ENCODE measurements at places on chromosomes 11 and 22.

DNA sequence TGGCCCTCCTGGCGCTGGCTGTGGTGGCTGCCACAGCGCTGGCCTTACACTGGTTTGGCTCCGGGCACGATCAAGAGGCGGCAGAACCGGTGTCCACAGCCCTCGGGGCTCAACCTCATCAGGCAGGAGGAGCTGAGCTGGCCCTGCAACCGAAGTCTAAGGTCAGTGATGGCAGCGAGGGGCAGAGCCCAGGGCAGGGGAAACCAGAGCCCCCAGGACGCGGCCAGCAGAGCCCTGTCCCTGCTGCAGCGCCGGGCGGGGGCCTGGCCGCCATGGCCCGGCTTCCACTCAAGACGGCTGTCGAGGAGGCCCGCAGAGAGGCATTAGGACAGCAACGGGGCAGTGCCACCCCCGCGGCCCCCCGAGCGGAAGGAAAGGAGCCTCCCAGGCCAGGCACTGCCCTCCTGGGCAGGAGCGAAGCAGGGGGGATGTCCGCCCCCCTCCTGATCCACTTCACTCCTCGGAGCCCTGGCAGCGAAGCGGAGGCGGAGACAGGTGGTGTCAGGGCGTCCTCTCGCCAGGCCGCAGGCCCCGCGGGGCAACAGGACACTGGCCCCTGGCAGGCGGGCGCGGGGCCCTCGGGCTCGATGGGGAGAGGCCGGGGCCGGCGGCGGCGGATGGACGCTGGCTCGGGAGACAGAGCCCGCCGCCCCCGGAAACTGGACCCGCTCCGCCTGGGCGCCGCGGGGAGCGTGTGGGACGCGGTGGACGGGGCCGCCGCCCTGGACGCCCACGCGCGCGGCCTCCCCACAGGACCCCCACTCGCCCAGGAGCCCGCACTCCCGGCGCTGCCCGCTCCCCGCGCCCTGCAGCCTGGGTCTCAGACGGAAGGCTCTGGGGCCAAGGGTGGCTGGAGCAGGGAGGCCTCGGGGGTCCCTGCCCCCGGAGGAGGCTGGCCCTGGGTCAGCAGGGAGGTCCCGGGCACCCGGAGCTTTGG is 895 bp downstream of the KLHDC7B start:
- DNase-seq: no peak

GRCh38 chr22:39013942-39014722 is at the start of gene APOBEC3C:
Gene APOBEC3C, plus strand, starts transcription at chr22:39014257. Its CDS starts 106 bp downstream, at chr22:39014363.
- peak; percentile 66 for DNase-seq

DNA sequence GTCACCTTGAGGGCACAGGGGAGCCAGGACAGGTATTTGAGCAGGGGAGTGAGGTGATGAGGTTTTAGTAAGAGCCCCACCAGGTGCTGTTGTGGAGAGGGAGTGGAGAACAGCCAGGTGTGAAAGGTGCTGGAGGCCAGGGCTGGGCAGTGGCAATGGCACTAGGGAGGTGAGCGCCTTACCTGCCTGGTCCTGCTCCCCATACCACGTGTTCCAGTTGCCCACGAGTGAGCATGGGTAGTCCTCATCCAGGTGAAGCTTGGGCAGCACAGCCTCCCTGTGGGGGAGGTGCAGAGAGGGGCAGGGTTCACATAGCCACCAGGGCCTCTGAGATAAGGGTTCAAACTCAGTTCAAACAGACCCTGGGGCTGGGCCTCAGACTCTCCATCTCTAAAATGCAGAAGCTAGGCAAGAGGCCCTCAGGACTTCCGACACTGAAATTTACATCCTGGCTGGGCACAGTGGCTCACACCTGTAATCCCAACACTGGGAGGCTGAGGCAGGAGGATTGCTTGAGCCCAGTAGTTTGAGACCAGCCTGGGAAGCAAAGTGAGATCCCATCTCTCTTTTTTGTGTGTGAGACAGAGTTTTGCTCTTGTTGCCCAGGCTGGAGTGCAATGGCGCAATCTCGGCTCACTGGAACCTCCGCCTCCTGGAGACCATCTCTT is 11.8 kb downstream of the NIPSNAP1 start:
- DNase-seq: no peak

GRCh38 chr11:70783356-70783755 is 385.0 kb downstream of the CTTN start:
- no peak for DNase-seq

DNA sequence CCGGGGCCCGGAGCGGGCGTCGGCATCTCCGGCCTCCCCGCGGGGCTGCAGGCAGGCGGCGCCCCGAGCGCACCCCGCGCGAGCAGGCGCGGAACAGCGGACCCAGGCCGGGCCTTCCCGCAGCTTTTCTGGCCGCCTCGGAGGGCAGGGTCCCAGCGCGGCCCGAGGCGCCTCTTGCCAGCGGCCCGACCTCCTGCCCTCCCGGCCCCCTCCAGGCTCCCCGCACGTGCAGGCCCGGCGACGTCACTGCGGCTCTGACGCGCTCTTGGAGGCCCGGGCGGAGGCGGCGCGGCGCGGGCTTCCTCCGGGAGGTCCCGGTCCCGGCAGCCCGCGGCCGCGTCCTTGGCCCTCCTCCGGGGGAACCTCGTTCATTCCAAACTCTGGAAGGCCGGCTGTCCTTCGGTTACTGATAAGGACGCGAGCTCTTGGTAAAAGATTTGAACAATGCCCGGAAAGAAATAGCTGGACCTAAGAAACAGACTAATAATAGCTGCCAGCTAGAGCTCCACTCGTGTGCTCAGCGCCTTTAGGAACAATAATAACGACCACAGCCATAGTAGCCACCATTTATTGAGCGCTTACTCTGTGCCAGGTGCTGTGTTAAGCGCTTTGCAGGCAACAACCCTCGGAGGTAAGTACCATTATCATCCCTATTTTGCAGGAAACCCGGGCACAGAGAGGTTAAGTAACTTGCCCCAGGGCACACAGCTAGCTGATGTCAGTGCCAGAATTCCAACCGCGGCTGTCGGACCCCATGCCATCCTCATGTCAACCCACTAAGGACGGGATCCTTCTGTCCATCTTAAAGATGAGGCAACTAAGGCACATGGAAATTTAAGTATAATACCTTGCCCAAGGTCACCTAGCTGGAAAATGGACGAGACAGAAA is 39.1 kb upstream of the CREB3L1 start:
- DNase-seq: peak; percentile 65

- peak; percentile 80 for DNase-seq
These were observed 132.4 kb upstream of the ZC3H12C start for GRCh38 chr11:109960831-109961230.

GRCh38 chr11:299081-299891 is at the start of gene IFITM5:
Gene IFITM5, minus strand, starts transcription at chr11:299526. Its CDS starts 36 bp downstream, at chr11:299490.
- no peak for DNase-seq

GRCh38 chr22:32971276-32971675 is 86.9 kb downstream of the SYN3 start:
- DNase-seq: no peak

DNA sequence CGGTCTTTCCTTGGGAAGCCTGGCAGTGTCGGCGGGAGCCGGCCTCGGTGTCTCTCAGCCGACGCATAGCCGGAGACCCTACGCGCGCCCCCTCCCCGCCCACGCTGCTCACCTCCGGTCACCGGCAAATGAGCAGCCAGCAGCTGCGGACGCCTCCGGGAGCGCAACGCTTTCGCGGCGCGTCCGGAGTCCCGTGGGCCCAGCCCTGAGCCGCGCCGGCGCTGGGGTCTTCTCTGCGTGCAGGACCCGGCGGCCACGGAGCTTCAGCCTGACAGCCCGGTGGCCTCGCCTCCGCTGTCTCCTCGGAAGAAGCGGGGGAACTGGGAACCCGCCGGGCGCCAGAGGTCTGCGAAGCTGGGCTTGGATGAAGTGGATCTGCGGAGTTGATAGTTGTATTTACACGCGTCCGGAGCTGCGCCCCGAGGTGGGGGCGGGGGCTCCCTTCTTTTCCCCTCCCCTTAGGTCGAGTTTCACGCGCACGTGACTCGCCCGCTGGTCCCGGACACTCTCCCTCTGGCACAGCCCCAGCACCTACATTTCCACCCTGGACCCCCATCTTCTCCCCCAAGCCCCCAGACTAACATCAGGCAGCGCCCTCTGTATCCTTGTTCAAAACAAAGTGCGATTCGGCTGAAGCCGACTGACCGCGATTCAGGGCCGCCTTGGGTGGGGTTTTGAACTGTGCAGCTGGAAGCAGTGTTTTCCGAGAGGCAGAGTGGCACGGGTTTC is at the start of gene SLC43A1:
SLC43A1 (minus strand) TSS at position 371 of the 729 bp plus-strand sequence. CDS start 1,591 bp downstream, outside the sequence.
- peak; percentile 69 for DNase-seq

DNA sequence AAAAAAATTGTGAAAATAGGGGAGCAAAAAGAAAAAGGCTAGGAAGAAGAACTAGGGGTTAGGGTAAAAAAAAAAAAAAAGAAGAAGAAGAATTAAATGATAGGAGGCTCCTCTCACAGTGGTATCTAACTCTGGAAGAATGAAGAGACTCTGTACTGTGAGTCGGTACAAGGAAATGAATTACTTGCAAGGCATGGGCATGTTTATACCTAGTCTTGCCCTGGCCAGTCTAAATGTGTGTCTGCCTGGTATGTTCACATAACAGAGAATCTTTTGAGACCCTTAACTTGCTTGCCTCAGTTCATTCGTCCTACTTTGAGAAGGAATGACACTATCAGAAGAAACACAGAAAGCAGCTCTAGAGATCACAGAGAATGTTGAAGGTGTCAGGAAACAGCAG is 159.6 kb downstream of the SWAP70 start:
- DNase-seq: no peak

DNA sequence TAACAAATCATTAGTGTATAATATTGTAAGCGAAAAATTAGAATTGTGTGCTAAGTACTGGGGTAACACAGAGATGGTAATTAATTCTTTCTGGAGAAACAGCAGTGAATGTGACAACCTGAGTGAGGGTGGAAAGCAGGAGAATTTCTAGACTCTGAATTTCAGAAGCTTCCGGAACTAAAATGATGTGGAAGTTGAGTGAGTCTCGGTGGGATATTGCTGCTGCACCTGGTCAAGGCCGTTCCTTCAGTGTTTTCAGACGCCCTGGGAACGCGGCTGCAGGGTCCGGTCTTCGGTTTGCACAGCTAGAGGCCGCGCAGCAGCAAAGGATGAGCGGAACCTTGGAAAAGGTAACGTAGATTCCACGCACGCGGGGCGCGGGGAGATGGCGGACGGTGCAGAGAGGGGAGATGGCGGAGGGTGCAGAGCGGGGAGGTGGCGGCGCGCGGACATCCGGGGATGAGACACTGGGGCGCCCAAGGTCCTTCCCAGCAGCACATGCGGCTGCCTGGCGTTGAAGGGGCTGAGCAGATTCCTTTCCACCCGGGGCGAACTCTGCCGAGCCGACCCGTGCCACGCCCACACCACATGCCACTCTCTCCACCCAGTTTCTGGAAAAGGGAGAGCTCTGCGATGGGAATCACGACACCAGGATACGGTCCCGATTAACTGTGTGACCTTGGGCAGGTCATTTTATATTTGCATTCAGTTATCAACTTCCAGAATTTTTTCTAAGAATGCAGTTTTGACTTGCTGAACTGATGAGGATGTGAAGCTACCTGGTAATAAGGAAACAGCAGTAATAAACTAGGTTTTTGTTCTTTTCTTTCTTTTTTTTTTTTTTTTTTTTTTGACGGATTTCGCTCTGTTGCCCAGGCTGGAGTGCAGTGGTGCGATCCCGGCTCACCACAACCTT is at the start of gene MRPL48:
MRPL48 (plus strand) TSS at position 232 of the 916 bp plus-strand sequence; CDS start at position 330, 98 bp downstream.
- peak; percentile 94 for DNase-seq

DNA sequence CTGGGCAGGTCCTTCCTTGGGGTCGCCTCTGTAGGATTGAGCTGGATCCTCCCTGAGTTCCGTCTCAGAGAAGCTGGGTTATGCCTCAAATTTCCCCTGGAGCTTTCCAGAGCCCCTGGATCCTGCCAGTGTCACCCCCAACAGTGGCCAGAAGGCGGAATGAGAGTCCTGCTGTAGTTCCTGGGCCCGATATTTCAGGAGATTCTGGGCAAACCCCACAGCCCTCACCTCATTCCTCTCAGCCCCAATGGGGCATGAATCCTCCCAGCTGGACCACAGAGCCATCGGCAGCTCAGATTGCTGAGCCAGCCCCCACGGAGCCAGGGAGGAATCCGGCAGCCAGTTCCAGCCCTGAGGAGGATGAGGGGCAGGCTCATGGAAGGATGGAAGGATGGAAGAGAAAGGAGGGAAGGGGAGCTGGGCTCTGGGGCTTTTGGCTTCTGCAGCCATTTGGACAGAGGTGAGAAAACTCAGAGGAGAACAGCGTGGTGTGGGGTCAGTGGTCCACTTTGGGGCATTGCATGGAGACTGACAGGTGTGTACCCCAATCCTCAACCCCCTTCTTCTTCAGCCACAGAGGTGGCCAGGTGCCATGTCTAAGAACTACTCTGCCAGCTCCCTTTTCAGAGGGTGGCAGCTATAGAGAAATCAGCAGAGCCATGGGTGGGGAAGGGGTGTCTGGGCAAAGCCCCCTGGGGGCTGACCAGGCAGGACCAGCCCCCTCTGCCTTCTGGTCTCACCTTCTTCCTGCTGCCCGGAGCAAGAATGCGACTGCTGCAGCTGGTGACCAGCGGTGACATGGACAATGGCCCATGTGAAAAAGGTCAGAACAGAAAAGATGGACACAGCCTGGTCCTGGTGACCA is 867.6 kb downstream of the TBC1D22A start:
- DNase-seq: no peak

GRCh38 chr22:37169406-37169805 is 18.6 kb downstream of the C1QTNF6 start:
- no peak for DNase-seq

DNA sequence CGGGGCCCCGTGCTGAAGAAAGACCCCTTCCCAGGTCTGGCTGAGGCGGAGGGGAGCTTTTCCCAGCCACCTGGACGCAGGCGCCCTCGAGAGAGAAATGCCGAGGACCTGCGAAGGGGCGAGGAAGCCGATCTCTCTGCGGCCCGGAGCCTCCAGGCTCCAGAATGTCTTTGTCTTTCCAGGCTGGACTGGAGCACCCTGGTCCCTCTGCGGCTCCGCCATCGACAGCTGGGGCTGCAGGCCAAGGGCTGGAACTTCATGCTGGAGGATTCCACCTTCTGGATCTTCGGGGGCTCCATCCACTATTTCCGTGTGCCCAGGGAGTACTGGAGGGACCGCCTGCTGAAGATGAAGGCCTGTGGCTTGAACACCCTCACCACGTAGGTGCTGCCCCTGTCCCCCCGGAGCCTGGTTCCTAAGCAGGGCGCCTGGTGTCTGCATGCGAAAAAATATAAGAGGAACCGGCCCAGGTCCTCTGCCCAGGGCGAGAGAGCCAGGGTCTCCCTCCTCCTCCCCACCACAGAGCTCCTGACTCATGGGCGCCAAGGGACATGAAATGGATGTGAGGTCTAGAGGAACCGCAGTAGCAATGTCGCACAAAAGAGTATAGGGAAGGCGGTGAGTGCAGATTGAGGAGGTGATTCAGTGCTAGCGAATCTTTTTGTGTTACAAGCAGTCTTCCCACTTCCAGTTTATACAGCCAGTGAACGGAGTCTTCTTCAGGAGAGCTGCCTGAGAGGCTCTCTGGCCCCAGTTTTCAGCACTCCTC is 11.0 kb downstream of the GLB1L2 start:
- no peak for DNase-seq

- no peak for DNase-seq
These were observed 10.5 kb downstream of the SCN4B start for GRCh38 chr11:118142081-118142480.

DNA sequence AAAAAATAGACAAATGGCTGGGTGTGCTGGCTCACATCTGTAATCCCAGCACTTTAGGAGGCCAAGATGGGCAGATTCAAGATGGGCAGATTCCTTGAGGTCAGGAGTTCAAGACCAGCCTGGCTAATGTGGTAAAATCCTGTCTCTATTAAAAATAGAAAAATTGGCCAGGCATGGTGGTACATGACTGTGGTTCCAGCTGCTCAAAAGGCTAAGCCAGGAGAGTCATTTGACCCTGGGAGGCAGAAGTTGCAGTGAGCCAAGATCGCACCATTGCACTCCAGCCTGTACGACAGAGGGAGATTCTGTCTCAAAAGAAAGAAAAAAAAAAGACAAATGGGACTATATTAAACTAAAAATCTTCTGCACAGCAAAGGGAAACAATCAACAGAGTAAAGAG is 55.4 kb downstream of the USP35 start:
- DNase-seq: no peak
